Left cardiac atrium (tissue), 4 donors: ENCODE measurements at places on chromosomes 2 and 18. TPM values are rescaled to one million over a fixed set of nuclear protein-coding genes. Genes with fewer than 3 reads are reported as not detected.

- DNase-seq = no peak
These were observed 21.6 kb downstream of the TWIST2 start for GRCh38 chr2:238869293-238870124.

DNA sequence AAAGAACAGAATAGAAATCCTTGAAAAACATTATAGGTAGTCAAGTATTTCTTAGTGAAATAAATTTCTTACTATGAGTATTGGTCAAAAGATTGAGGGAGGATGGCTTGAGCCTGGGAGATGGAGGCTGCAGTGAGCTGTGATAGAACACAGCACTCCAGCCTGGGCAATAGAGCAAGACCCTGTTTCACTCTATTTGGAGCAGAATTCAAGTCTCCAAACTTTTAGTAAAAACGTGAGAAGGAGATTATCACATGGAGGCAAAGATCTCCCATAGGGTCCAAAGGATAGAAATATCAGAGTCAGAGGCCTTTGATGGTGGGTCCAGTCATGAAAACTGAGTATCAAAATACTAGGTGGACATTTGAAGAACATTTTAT, 2.4 kb upstream of the MYL12A start:
- no peak for DNase-seq

GRCh38 chr2:232957657-232958090, 55.4 kb downstream of the NGEF start:
- DNase-seq = no peak

The SFTPB gene
- total RNA-seq = 0.44 TPM

GRCh38 chr2:119525614-119526013, 1.3 kb upstream of the SCTR start:
- DNase-seq = no peak

DNA sequence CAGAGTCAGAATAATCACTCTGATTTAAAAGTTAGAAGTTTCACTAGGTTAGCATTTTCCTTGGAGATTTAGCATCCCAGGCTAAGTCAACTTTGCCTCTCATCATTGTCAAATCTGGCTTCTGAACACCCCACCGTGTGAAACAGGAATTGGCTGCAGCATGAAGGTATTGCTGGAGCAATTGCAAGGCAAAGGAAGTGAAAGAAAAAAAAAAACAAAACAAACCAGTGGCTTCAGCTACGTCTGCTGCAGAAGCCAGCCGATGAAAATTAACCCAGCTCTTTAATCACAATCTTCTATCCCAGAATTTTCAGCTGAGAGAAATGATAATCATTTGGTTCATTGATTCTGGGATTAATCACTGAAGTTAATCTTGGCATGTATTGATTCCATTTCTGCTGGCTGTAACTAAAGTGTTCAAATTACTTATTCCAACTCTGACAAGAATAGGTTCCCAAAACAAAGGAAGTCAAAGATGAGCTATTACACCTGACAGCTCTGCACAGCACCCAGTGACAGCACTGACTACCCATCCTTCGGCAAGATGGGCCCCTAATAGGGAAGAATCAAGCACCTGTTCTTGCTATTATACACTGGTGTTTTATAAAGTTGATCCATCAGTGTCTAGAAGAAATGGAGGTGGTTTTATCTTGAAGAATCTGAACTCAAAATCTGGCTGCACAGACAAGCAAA, 42.7 kb upstream of the REG3G start:
- DNase-seq = no peak

GRCh38 chr2:152303951-152304350, 31.0 kb upstream of the FMNL2 start:
- DNase-seq = no peak

DNA sequence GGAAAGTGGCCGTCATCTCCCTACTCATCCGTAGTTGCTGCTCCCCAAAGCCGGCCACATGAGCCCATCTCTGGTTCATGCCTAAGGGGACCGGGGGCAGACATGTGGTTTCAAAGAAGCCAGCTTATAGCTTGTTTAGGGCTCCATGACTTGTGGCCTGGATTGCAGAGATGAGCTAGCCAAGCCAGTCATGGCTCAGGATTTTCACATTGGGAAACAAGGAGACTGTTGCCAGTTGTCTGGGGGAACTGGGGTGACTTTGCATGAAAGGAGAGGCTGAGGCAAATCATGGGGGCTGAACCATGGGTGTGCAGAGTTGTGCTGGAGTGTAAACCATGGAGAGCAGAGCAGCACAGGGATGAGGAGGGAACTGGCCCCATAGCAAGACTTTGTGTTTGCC, 183.0 kb upstream of the APCDD1 start:
- no peak for DNase-seq

- DNase-seq = no peak
These were observed 42.8 kb upstream of the MAL start for GRCh38 chr2:94982675-94983074.

DNA sequence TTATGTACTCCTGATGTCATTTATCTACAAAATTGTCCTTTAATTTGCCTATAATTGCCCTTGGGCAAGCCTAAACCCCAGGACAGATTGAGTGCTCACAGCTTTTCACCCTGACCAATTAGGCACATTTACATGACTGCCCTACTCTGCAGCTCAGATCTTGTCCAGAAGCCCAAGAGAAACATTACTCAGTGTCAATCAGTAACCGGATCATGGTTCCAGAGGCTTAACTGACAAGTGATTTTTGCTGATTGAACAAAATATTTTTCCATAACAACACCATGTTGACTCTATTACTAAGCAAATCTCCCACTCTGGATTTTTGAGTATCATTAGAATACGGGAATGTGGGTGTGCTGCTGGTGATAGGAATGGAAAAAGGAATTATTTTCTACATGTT, 465.4 kb upstream of the TNP1 start:
- no peak for DNase-seq
